ENCODE measurements at places on chromosomes 3 and 15. TPM values are rescaled to one million over a fixed set of nuclear protein-coding genes. Genes with fewer than 3 reads are reported as not detected.

DET1 gene
- 8.8 TPM for total RNA-seq

ACKR4 gene
- total RNA-seq, result 1.1 TPM

FAM3D gene
- 0.20 TPM for total RNA-seq

ST8SIA2 gene
- total RNA-seq, result 9.0 TPM
